Naive thymus-derived CD8-positive, alpha-beta T cell (primary cell): ENCODE measurements at places on chromosomes 6 and 20. TPM values are rescaled to one million over a fixed set of nuclear protein-coding genes. Genes with fewer than 3 reads are reported as not detected.

- no peak overlapping the region for H3K4me3 ChIP-seq
- DNase-seq: no peak
- H3K27me3 ChIP-seq: peaks cover 18% of the 10 kb centered on the region
- no peaks in the 10 kb centered on the region for H3K36me3 ChIP-seq
- H3K27ac ChIP-seq: no peak overlapping the region
- peaks cover 4% of the 10 kb centered on the region for H3K4me1 ChIP-seq
These were observed 93.0 kb upstream of the MAFB start for GRCh38 chr20:40782043-40782368.

TGM3 gene
- not detected for polyA plus RNA-seq

- no peaks in the 10 kb centered on the region for H3K27me3 ChIP-seq
- DNase-seq: no peak
- H3K27ac ChIP-seq: no peak overlapping the region
- H3K36me3 ChIP-seq: peaks cover 4% of the 10 kb centered on the region
- peak overlapping the region; percentile 83 for H3K4me3 ChIP-seq
These were observed 347.2 kb downstream of the TAF4 start for GRCh38 chr20:61718361-61719005.

TCP11 gene
- not detected for polyA plus RNA-seq

DNA sequence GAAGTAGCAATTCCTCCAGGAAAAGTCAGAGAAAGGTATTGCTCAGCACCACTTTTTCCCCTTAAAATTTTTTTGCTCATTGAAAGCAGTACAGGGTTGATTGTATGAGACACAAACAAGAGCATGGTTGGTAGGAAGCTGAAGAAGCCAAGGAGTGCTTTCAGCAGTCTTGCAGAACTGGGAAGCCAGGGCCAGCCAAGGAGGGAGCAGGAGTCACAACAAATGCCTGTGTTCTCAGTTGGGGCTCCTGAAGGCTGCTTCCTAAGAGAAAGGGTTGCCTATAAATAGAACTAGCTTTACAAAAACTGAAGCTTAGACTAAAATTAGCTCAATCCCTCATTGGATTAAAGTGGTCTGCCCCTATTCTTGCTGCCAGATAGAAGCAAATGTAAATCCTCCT, 3.3 kb upstream of the THEMIS start:
- peaks cover 28% of the 10 kb centered on the region for H3K36me3 ChIP-seq
- no peaks in the 10 kb centered on the region for H3K27me3 ChIP-seq
- peaks cover 55% of the 10 kb centered on the region for H3K4me1 ChIP-seq
- peak overlapping the region; percentile 56 for H3K4me3 ChIP-seq
- no peak for DNase-seq

DNA sequence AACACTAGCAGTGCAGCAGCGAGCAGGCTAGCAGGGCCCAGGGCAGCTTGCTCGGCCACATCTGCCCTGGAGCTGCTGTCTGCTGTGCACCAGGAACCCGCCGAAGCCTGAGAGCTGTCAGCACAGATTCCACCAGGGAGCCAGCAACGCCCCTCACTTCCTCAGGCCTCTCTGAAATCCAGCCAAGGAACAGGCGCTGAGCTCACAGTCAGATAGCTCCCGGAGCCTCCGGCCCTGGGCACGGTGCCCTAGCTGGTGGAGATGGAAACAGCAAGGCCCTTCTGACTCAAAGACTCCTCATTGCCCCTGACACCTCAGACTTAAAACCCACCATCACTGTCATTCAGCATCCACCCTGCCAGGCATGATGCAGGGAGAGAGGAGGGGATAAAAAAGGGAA, 839.4 kb downstream of the MAFB start:
- H3K27me3 ChIP-seq: no peaks in the 10 kb centered on the region
- H3K4me1 ChIP-seq: no peaks in the 10 kb centered on the region
- no peaks in the 10 kb centered on the region for H3K36me3 ChIP-seq
- no peak overlapping the region for H3K27ac ChIP-seq
- no peak overlapping the region for H3K4me3 ChIP-seq
- DNase-seq: no peak

DNA sequence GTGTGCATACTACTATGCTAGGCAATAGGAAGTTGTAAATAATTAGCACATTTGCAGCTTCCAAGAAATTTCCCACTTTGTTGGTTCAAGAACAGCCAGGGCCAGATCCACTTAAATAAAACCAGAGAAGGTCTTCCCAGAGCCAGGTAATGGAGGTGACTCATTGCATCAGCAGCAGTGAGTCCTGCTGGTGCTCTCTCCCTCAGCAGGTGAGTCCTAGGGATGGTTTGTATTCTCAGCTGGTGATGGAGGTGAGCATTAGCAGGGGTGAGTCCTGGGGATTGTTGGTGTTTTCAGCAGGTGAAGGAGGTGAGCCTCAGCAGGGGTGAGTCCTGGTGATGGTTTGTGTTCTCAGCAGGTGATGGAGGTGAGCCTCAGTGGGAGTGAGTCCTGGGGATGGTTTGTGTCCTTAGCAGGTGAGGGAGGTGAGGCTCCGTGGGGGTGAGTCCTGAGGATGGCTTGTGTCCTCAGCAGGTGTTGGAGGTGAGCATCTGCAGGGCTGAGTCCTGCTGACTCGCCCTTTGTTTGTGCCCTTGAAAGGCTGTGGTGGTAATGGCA, 232.8 kb upstream of the EXOC2 start:
- H3K27ac ChIP-seq: no peak overlapping the region
- H3K27me3 ChIP-seq: peaks cover 21% of the 10 kb centered on the region
- no peak for DNase-seq
- H3K36me3 ChIP-seq: no peaks in the 10 kb centered on the region
- no peak overlapping the region for H3K4me3 ChIP-seq

GRCh38 chr20:56234110-56234509, 14.4 kb upstream of the MC3R start:
- H3K4me3 ChIP-seq: no peak overlapping the region
- H3K36me3 ChIP-seq: peaks cover 31% of the 10 kb centered on the region
- peaks cover 16% of the 10 kb centered on the region for H3K27me3 ChIP-seq

DNA sequence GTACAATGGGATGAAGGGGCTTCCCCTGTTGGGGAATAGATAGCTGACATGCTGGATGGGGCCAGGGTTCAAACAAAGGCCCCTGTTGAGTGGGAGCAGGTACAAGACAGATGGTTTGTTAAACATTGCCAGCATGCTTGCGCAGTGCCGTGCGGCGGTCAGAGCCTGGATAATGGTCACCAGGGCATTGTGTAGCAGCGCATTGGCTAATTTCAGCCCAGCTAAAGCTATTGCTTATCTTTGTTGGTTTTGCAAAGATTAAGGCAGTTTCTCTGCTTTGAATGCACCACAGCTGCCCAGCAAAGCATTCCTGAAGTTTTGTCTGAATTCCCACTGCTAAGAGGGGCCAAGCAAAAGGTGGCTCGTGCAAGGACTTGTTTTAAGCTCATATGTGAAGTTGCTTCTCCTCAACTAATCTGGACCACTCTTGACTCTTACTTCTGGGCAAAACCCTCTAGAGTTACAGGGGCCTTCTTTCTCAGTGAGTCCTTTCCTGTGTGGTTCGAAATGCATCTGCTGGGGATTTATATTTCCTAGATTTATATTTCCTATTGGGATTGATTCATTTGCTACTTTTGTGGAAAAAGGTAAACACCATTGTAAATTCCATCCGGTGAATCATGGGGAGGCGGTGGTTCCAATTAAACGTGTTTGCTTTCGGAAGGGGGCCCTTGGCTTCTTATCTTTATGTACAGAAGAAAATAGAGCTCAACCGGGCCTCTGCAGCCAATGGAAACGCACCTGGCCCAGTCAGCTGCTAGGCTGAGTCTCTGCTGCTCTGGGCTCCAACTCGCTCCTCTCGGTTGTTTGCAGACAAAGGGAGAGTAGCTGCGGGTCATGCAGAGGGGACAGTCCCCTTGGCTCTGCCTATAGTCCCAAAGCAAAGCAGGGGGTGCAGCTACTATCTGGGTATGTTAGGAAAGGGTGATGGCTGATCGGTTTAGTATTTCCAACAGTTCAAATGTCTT, 72.1 kb downstream of the FOXA2 start:
- H3K4me1 ChIP-seq: no peaks in the 10 kb centered on the region
- H3K27ac ChIP-seq: no peak overlapping the region
- no peak for DNase-seq
- H3K36me3 ChIP-seq: no peaks in the 10 kb centered on the region

OPRL1 gene
- 0.77 TPM for polyA plus RNA-seq

GRCh38 chr20:8855315-8855714, 213.6 kb upstream of the PLCB4 start:
- H3K4me3 ChIP-seq: no peak overlapping the region
- no peak for DNase-seq
- no peak overlapping the region for H3K27ac ChIP-seq
- H3K4me1 ChIP-seq: no peaks in the 10 kb centered on the region
- H3K36me3 ChIP-seq: no peaks in the 10 kb centered on the region

SAMD5 gene
- polyA plus RNA-seq: not detected

GRCh38 chr6:106149472-106150069, 63.4 kb downstream of the PRDM1 start:
- H3K4me1 ChIP-seq: peaks cover 7% of the 10 kb centered on the region
- peaks cover 3% of the 10 kb centered on the region for H3K27me3 ChIP-seq
- H3K27ac ChIP-seq: no peak overlapping the region
- DNase-seq: peak; percentile 23
- H3K36me3 ChIP-seq: no peaks in the 10 kb centered on the region
- H3K4me3 ChIP-seq: no peak overlapping the region

DNA sequence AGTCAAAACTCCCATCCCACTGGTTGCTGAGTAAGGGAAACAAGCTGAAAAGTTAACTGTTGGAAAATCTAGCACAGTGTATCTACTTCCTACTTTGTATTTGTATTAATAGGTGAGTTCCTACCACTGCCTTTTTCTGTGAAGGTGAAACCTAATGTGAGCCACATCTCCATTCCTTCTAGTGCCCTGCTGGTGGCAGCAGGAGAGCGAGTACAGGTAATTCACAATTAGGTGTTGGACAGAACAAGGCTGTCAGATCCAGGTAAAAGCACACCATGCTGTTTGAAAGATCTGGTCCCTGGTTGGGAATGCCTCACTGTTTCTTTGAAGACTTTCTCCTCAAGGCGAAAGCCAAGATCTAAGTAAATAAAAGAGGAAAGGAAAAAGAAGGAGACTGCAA, 528.4 kb downstream of the PKHD1 start:
- H3K27ac ChIP-seq: no peak overlapping the region
- DNase-seq: no peak
- H3K36me3 ChIP-seq: no peaks in the 10 kb centered on the region
- no peaks in the 10 kb centered on the region for H3K27me3 ChIP-seq
- no peaks in the 10 kb centered on the region for H3K4me1 ChIP-seq

GRCh38 chr20:4810426-4811019, 88.8 kb downstream of the PRND start:
- peaks cover 82% of the 10 kb centered on the region for H3K4me1 ChIP-seq
- H3K27ac ChIP-seq: peak overlapping the region; percentile 99
- DNase-seq: no peak
- no peaks in the 10 kb centered on the region for H3K27me3 ChIP-seq
- H3K36me3 ChIP-seq: peaks cover 13% of the 10 kb centered on the region

DNA sequence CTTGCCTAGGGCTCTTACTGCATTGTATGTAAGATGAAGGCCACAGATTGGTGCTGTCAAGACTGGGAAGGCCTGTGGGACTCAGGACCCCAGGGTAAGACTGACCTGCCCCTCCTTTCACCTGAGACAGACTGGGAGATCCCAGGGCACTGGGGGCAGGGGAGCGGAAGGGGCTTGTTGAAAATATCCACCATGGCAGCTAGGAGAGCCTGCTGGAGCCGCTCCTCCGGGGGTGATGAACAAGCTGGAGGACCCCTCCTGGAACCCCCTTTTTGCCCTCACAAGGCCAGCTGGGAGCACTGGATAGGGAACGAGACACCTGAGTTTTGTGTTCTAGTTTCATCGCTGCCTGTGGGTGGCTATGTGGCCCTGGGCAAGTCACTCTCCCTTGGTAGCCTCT, 9.2 kb upstream of the SDCBP2 start:
- H3K4me1 ChIP-seq: peaks cover 20% of the 10 kb centered on the region
- no peak for DNase-seq
- H3K4me3 ChIP-seq: no peak overlapping the region
- H3K27ac ChIP-seq: peak overlapping the region; percentile 69
- no peaks in the 10 kb centered on the region for H3K36me3 ChIP-seq
- H3K27me3 ChIP-seq: no peaks in the 10 kb centered on the region

DNA sequence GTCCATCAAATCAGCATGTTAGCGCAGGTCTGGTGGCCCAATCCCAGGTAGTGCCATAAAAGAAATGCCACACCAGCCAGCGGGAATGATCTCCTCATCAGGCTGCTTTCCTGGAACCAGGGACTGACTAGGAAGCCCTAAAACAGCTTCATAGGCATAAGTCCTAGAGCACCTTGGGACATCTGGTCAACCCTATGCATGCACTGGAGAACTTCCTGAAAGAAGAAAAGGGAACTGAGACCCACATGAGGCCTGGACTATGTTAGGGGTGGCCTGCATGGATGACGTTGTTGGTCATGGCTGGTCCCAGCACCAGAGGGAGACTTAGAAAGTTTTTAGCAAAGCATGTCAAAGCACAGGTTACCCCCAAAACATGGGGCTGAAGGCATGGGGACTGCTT, 7.6 kb upstream of the KCNK16 start:
- no peak overlapping the region for H3K4me3 ChIP-seq
- no peaks in the 10 kb centered on the region for H3K36me3 ChIP-seq
- no peak for DNase-seq
- H3K4me1 ChIP-seq: no peaks in the 10 kb centered on the region
- H3K27me3 ChIP-seq: peaks cover 7% of the 10 kb centered on the region
